ENCODE measurements at places on chromosomes 2 and 18. TPM values are rescaled to one million over a fixed set of nuclear protein-coding genes. Genes with fewer than 3 reads are reported as not detected.

DNA sequence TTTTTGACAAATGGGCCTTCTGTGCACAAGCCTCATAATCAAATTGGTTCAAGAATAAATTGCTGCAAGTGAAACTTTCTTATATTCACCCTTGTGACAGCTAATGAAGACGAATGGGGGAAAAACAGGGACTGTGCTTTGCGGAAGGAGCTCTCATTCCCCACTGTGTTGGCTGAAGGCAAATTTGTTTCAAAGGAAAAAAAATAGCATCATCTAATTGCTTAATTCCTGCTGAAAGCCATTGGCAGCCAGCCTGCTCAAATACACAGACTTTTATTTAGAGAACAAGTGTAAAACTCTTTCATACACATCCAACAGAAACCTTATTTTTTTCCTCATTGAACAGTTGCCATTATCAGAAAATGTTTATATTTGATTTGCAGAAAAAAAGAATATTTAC, 172.3 kb downstream of the ARL6IP6 start:
- no peak for DNase-seq

DNA sequence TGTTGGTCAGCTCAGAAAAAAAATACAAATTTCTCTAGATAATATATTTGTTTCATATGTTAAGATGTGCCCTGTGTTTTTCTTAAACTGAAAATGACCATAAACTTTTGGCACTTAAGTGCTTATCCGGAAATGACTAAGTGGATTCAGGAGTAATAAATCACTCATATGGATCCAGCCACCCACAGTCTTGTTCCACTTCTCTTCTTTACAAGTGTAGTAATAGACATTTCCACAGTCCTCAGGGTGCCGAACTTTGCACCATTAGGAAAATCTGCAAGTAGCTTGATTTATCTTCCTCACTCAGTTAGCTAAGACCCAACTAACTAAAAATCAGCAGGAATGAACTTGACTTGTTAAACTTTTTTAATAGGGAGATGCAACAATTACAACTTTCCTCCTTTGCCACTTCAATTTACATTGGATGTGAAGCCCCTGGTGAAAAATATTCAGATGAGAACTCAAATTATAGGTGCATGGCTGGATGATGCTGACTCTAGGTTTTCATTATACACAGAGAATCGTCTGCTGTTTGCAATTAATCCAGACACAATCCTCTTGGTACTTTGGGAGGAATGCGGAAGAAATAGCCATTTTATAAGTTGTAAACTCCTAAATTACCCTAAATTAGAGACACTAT, 322.5 kb downstream of the ARHGAP15 start:
- no peak for DNase-seq

GRCh38 chr2:134466141-134466540, 212.3 kb downstream of the MGAT5 start:
- DNase-seq, result no peak

DNA sequence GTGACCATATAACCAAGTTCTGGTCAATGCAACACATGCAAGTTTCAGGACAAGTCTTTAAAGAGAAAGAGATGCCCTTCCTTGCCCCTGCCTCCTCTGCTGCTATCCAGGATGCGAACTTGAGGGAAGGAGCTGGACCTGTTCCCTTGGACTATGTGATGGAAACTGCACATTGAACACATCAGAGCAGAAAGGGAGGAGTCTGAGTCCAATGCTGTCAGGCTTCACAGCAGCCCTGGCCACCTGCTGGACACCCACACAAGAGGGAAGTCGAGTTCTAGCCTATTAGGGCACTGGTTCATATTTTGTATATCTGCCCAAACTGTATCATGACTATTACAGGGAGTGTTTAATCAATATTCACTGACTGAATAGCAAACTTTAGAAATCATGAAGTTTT, 38.3 kb upstream of the TEX51 start:
- no peak for DNase-seq

DNA sequence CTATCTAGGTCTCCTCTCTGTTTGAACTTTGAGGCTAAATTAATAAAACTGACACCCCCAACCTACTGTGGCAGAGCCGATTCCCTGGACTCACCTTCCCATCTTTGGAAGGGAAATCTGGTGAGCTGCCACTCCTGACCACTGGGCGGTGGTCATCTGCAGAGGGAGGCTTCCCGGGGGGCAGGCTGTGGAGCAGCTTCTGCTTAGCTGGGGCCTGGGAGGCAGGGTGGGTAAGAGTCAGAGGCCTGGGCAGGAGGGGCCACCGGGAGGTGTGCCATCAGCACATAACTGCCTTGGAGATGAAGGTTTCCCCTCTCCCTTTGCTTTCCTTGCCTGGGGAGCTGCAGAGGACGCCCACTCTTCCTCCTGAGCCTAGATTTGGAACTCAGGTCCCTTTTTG, 2.3 kb upstream of the NPPC start:
- DNase-seq, result no peak

DNA sequence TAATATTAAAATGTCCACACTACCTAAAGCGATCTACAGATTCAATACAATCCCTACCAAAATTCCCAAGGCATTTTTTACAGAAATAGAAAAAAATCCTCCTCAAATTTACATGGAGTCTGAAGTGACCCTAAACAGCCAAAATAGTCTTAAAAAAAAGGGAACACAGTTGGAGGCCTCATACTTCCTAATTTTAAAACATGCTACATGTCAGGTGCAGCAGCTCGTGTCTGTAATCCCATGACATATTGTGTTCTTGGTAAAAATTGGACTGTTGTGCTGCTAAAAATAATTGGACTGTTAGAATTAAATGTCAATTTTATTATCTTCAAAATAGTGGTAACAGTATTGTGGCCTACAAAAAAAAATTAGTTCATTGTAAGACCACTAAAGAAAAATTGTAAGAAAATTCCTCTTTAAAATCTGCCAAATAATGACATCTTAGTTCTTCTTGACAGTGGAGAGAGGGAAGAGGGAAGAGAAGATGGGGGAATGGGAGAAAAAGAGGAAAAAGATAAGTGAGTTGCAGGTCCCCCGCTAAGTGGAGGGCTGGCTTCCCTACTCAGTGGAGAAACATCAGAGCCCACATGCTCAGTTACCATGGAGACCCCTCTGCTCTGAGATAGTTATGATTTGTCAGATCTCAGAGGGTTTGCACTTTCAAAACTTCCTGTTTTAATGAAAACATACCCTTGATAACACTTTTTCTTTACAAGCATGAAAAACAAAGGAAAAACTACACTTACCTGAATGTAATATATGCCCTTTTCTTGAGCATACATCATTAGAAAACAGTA, 46.5 kb downstream of the UNC50 start:
- DNase-seq, result no peak

GRCh38 chr2:23745726-23746105, 181.2 kb downstream of the ATAD2B start:
- no peak for DNase-seq

GRCh38 chr2:1591978-1592907, 152.1 kb downstream of the PXDN start:
- peak; percentile 83 for DNase-seq

- no peak for DNase-seq
Observed at GRCh38 chr2:121650315-121650930, 1.2 kb upstream of the CLASP1 start.

DNA sequence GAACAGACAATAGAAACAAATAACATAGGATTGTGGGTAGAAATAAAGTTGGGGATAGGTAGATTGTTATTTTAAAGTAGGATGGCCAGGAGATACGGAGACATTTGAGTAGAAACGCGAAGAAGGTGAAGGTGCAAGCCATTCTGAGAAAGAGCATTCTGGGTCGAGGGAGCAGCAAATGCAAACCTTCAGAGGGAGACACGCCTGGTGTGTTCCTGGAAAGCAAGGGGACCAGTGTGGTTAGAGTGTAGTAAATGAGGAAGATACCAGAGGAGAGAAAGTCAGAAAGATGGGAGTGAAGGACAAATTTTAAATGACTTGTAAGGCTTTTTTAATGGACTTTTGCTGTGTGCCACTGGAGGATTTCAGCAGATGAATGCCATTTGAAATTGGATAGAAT, 1.7 kb downstream of the CYP20A1 start:
- DNase-seq, result peak; percentile 11

GRCh38 chr18:2824865-2825264, 21.9 kb upstream of the EMILIN2 start:
- DNase-seq, result no peak

- DNase-seq, result no peak
Observed at GRCh38 chr2:172261292-172261691, 158.6 kb upstream of the DLX2 start.

- DNase-seq, result peak; percentile 23
Observed at GRCh38 chr2:240949791-240950705, 43.9 kb downstream of the CROCC2 start.

GRCh38 chr2:237022533-237022932, 63.2 kb upstream of the COPS8 start:
- no peak for DNase-seq

DNA sequence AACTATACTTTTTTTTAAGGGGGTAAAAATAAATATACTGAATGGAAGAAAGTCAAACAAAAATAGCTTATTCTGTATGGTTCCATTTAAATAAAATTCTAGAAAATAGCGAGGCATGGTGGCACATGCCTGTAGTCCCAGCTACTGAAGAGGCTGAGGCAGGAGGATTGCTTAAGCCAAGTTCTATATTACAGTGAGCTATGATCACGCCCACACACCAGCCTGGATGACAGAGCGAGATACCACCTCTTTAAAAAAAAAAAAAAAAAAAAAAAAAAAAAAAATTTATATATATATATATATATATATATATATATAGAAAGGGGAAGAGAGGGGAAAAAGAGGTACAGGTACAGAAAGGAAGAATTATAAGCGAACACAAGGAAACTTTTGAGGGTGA, 77.7 kb downstream of the MEMO1 start:
- no peak for DNase-seq

DNA sequence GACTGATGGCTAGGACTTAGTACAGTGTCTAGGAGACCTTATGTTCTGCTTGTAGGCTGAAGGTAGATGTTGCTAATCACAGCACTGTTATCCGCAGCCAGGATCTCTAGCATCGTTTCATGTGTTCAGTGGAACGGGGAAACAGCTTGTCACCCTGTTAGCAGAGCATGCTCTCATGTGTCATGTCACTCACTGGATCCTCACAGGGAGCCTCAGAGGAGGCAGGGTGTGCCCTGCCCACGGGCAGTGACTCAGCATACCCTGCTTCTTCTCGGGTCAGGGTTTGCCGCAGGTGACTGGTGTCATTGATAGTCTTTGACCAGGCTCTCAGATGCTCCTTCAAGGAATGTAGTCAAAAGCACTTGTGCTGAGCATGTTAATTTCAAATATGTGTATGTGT, 44.4 kb downstream of the RPIA start:
- DNase-seq, result no peak

- DNase-seq, result no peak
Observed at GRCh38 chr2:46481198-46482193, 2.1 kb downstream of the TMEM247 start.

GRCh38 chr2:165888171-165888570, 65.4 kb downstream of the TTC21B start:
- DNase-seq, result no peak

DNA sequence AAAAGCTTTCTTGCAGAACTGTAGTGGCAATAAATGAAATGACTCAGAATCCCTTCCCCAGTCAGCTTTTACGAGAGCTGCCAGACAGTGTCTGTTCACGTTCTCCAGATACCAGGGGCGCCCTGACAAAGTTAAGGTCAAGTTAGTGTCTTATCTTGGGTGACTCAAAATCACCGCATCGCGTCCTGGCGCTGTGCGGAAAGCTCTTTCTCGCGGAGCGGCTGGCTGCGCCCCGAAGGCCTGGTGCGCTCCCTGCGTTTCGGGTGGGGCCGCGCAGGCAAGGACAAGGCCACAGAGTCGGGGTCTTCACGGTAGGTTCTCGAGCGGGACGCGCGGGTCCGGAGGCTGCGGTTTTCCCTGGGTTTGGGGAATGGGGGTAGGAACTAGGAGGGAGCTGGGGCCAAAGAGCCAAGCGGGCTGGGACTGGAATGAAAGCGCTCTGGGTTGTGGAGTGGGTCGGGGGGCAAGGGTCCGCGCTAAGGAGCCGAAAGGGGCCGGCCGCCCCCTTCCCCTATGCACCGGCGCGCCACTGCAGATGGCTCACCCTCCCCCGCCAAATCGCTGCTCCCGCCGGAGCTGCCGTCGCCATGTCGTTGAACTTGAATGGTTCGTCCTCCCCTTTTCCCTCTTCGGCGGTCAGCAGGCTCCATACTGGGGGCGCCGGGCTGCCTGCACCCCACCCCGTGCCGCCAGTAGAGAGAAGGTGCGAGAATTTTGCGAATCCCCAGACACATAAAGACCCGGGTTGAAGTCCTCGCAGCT, 2.6 kb upstream of the HOXD11 start:
- no peak for DNase-seq

DNA sequence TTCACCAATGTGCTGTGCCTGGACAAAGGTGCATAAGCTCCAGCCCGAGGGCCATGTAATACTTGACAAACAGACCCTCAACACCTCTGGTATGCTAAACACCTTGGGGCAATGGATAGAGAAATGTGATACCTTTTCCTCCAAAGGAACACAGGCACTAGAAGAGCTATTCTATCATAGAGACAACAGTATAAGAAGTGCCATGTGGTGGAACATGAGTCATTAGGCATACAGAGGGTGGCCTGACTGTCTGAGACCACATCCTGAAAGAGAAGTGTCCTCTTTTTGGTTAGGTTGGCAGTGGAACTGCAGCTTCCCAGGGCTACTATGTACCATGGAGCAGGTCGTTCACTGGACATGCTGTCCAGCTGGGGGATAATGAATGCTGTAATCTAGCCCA, 153.9 kb downstream of the INSIG2 start:
- DNase-seq, result no peak

- no peak for DNase-seq
Observed at GRCh38 chr18:58753976-58754375, 82.7 kb downstream of the MALT1 start.

- DNase-seq, result no peak
Observed at GRCh38 chr2:240442891-240443715, 7.6 kb downstream of the GPC1 start.

FMNL2 gene
- total RNA-seq, result 45.1 TPM

ASXL3 gene
- 1.3 TPM for total RNA-seq

COA5 gene
- total RNA-seq, result 24.7 TPM

CCDC68 gene
- 0.92 TPM for total RNA-seq

CMPK2 gene
- total RNA-seq, result 0.31 TPM

C2orf80 gene
- 1.3 TPM for total RNA-seq

ZNF142 gene
- 37.9 TPM for total RNA-seq

CBLN2 gene
- total RNA-seq, result not detected

CNRIP1 gene
- 5.7 TPM for total RNA-seq

TXNL1 gene
- 85.8 TPM for total RNA-seq

BMP10 gene
- not detected for total RNA-seq

Data from H1 (cell line).